ENCODE measurements at places on chromosomes 12 and 14.

- no peak for DNase-seq
These were observed 32.7 kb downstream of the FOS start for GRCh38 chr14:75311356-75311755.

DNA sequence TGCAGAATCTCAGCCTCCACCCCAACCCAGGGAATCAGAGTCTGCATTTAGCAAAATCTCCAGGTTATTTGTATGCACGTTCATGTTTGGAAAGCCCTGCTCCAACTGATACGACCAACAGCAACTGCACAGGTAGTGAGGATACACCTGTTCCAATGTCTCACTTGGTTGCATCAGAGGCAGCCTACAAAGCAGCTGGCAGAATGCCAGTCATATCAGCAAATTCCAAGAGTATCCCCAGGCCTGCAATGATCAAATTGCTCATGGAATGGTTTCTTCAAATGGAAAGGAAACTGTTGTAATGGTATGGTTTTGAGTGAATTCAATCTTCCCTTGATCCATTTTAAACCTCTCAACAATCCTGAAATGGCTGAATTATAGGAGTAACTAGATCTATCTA, 75.4 kb downstream of the GRIP1 start:
- no peak for DNase-seq

- no peak for DNase-seq
These were observed 19.5 kb downstream of the CCDC91 start for GRCh38 chr12:28209782-28210181.

- DNase-seq, result no peak
These were observed 28.5 kb upstream of the PNMA1 start for GRCh38 chr14:73742520-73743238.

GRCh38 chr12:12190087-12190809, 76.6 kb downstream of the LRP6 start:
- DNase-seq, result no peak

DNA sequence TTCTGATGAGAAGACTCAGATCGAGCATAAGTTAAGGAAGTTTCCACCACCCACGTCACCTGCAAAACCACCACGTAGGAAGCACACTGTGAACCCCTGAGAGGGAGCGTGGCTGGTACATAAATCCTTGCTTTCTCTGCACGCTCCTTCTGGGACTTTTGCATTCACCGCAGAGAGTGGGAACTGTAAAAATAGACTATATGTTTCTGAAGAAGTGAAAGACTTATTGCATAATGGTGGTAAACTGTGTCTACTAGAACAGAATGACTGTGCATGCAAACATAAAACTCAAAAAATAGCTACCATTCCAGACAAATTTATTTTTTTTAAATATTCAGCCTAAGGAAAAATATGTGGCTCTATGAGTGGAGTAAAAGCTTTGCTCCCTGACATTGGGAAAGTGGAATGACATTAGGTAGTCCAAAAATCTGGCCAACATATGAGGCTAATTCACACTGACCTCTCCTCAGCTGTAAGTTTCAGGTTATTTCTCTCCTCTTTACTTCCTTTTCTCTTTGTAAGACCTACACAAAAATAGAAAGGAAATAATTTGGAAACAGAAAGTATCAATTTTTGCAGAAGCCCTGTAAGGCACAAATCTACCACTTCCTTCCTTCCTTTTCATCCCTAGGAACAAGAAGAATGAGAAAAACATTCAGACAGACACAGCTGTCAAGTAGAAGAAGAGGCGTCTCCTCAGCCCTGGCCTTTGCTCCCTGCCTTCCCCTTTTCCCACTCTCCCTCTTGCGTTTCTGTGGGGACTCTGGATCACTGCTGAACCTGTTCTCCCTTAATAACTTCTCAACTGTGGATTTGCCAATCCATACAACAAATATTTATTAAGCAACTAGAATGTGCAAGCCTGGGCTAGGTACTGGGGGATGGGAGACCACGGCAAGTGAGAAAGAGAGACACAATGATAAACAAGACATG, 264.3 kb upstream of the FOXN3 start:
- no peak for DNase-seq

GRCh38 chr12:71790331-71790730, 35.7 kb downstream of the RAB21 start:
- DNase-seq, result no peak

DNA sequence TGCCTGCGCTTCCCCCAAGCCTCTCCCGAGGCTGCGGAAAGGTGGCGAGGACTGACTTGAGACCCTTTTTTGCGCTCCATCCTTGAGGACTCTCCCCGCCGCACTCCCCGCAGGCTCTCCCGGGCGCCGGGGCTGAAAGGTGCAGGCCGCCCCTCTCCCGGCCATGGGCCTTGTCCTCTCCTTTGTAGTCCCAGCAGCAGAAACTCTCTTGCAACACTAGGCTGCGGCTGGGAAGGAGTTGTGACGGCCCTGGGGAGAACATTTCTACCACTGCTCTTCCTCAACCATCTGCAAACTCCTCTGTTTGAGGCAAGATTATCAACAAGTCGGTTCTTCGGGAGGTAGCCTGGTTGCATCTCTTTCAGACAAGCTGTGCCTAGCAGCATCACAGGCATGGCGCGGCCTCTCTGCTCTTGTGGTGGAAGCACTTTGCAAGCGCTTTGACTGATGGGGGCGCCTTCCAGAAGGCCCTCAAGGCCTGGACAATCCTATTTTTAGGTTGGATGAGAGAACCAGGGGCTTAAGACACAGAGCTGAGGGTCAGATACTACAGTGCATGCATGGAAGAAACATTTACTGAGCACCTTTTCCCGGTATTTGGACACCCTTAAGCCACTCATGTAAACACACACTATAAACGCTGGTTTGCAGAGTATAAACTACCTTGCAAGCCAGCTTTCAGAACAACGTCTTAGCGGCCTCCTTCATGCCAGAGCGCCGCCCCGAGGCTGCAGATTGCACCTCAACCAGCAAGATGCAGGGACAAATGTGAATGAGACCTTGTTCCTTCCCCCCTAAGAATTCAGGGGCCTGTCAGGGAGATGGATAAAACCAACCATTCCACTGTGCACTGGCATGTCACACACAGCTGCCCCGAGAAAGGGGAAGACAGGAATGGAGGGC, 1.2 kb upstream of the PRIMA1 start:
- no peak for DNase-seq

DNA sequence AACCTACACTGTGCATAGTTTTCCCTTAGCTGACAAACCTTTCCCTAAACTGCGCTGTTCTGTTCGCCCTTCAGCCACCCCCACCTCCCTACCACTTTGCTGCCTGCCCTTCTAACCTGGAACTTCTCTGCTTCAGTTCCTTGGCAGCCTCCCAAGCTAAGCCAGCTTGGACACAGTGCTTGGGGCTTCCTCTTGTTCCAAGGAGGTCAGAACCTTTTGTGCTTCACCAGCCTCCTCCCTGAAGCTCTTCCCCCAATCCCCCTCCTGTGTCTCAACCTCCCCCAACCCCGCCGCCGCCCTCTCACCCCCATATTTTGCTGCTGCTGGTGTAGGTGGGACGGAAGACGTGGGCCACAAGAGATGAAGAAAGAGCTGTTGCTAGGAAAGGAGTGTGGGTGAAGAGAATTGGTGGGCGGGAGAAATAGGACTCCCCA, 8.1 kb upstream of the RIC8B start:
- DNase-seq, result no peak

DNA sequence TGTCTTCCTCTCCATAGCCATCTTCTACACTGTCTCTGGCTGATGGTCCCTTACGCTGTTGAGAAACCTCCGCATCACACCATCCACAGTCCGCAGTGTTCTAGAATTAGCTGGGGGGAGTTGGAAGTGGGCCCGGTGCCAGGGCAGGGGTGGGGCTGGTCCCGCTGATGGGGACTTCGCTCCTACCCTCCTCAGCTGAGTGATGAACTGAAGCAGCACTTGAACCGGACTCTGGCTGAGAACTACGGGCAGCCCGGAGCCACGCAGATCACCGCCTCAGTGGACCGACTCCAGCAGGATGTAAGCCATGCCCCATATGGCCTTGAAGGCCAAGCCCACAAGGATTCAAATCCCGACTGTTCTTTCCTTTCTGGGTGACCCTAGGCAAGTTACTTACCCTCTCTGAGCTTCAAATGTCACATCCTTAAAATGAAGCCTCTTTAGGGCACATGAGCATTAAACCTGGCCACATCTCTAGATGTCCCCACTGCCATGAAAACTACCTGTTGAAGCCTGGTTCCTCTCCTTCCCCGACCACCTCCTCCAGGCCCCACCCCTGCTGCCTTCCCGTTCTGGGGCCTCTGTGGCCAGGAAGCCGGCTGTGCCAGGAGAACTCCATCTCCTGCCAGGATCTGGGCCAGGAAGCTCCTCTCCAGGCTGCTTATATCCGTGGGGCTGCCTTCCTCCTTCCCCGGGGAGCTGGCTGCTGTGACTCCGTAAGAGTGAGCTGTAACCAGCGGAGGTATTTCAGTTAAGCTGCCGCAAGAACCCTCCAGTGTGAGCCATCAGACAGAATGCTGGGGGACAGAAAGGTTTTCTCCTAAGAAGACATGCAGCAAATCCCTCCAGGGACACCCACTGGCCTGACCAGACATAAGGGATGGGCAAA, 53.1 kb downstream of the TSPAN11 start:
- DNase-seq, result no peak

- DNase-seq, result no peak
These were observed 86.9 kb upstream of the CLEC14A start for GRCh38 chr14:38342803-38343202.

GRCh38 chr14:96357216-96357615, 5.9 kb downstream of the ATG2B start:
- DNase-seq, result no peak

- DNase-seq, result no peak
These were observed 52.7 kb downstream of the PPM1A start for GRCh38 chr14:60301685-60302084.

GRCh38 chr12:101490286-101490920, 15.3 kb downstream of the SPIC start:
- DNase-seq, result no peak

DNA sequence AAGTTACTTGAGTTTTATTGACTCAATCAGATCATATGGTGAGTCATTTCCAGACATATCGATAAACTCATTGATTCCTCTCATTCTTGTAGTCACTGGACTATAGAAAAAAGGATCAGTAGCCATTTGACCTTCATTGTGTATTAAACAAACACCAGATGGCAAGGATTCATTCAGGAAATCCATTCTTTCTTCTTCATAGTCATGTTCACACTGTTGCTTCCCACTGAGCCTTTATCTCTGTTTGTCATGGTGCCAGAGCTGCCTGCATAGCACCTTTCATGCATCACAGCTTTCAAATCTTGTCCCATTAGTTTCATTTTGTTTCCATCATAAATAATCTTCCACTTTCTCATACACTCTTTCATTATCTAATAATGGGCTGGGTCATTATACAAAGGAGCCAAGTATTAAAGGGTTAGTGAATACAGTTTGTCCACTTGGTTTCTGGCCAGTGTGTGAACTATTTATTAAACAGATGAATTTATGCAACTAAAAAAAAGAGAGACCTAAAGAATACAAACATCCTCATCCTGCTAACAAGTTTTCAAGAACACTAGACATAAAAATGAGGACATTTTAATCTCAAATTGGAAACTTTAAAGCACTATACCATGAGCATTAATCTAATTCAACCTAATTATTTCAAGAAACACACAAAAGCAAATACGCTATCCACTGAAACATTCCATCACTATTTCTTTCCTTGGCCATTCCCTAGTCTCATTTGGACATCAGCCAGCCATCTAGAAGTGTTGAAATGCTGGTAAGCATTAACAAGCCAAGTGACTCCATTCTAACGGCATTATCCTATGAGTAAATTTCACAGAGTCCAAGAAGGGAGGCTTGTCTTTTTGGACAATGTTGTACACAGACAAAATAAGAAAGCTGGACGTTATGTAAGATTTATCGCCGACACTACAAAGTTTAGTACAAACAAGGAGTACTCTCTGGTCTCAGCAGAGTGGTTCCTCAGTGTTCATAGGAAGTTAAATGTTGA, 476.5 kb downstream of the FOXG1 start:
- DNase-seq, result no peak

DNA sequence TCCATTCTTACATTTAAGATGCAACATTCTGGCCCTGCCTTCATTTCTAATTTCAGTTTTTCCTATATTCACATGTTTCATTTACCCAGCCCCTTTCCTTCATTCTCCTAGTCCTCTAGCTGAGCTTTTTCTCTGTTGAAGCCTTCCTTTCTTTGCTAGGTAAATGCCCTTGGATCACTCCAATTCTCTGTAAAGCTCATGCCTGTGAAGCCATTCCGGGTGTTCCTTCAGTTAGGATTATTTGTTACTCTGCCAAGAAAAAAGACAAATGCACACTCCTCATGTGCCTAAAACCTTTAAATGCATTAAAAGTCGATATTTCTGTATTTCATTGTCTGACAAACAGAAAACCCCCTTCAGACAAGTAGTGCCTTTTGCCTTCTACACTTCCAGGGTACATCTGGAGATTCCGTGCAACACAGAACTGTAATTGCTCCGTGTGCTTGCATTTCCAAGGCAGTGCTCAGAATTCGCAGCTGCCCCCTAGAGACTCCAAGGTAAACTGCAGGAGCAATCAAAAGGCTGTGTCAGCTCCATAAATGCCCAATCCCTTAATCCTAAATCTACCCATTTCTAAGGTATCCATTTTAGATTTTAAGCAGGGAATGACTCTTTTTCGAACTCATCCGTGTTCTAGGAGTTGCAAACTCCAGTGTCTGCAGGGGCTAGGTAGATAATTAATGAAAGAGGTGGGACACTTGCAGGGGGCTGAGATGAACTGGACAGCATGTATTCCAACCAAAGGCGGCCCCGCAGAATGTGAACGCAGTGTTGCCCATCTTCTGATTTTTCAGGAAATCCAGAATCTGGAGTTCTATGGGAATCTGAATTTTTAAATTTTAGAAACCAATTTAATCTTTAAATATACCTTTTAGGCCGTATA, 320.2 kb downstream of the GRIN2B start:
- no peak for DNase-seq

DNA sequence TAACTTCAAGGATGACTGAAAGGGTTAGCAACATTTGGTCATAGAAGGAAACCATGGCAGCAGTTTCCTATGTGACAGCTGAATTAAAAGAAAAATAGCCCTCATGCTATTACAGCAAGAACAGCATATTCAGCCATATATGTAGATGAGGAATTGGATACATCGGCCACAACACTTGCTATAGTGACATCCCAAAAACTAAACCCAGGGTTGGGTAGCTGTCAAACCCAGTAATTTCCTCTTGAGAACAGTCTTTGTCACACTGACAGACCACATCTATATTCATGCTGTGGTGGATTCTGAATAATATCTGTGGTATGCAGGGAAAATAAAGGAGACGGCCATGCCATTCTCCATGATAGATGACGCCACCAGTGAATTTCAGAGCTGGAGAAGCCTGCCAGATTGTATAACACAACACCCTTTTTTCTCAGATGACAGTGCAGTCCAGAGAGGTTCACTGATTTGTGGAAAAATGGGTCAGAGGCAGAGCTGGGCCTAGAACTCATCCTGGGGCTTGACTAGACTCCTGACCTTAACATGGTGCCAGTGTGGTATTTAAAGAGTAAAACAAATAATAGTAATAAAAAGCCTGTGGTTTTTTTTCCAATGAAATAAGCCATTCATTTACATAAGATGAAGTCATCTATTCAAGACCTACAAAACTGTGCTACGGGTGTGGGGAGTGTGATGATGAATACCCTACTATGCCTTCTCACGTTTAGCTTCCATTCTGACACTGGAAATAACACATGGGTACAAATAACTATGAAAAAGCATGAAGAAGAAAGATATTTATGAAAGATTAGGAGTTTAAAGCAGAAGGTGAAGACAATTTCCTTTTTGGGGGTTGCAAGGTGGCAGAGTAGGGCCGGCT, 32.3 kb downstream of the EFCAB11 start:
- no peak for DNase-seq

Data from T follicular helper cell (primary cell).